Mesothelial cell of epicardium (in vitro differentiated cells): ENCODE measurements at places on chromosomes 16 and 17.
A peak's percentile ranks its signal among the peaks of the same experiment; 100 is the strongest.

- no peak for DNase-seq
These were observed 4.5 kb upstream of the NAT9 start for GRCh38 chr17:74780443-74781238.

DNA sequence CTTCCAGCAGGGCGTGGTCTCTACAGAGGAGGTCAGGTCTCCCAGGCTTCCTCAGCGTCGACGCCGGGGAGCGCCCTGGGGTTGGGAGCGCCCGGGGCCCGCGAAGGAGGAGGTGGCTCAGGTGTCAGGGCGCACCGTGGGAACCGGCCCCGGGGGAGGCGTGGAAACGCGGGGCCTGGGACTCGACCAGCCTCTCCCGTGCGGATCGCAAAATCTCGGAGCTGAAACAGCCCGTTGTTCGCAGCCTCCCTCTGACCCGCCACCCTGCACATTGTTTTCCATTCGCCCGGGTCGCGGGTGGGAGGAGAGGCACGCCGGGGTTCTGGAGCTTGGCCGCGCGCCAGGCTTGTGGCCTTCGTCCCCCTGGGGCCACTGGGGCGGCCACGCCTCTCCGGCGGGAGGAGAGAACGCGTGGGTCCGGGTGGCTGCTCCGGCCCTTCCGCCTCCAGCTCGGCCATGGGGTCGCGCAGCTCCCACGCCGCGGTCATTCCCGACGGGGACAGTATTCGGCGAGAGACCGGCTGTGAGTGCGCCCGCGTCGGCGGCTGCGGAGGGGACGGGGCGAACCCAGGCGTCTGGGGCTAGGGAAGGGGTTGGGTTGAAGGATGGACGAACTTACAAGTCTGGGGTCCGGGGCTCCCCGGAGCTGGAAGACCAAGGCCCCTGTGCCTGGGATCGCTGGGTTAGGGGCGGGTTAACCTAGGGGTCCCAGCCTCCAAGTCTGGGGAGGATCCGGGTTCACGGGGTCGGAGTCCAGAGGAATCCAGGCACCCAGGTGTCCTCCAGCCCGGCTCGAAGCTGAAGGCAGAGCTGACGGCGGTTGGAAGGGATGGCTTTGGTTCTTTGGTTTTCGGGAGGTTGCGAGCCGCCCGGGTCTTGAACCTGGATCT is at the start of gene CHP2:
CHP2 (plus strand) TSS at position 433 of the 890 bp plus-strand sequence; CDS start at position 457, 24 bp downstream.
- DNase-seq, result peak; percentile 40

- DNase-seq, result no peak
These were observed 52.4 kb downstream of the YPEL2 start for GRCh38 chr17:59383893-59384292.

DNA sequence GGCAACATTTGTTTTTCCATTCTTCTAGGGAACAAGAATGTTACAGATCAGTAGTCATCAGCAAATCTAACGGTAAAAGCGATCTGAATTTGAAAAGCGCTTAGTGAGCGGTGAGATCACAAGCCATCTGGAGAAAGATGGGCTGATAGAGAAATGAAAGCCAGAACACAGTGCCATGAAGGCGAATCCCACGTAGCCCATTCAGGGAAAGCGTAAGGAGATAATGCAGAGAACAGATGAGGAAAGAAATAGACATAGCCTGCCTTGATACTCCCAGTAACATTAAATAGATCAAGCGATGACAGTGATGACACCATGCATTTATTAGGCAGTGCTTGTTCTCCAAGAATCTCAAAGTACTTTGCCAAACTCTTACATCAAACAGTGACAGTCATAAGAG is 183.1 kb upstream of the PSMD7 start:
- DNase-seq, result no peak

GRCh38 chr17:4631836-4632580 is 9.5 kb downstream of the ALOX15 start:
- no peak for DNase-seq

GRCh38 chr17:9890124-9890523 is 14.9 kb downstream of the RCVRN start:
- no peak for DNase-seq

- DNase-seq, result no peak
These were observed 52.5 kb downstream of the FTO start for GRCh38 chr16:53756275-53756996.

DNA sequence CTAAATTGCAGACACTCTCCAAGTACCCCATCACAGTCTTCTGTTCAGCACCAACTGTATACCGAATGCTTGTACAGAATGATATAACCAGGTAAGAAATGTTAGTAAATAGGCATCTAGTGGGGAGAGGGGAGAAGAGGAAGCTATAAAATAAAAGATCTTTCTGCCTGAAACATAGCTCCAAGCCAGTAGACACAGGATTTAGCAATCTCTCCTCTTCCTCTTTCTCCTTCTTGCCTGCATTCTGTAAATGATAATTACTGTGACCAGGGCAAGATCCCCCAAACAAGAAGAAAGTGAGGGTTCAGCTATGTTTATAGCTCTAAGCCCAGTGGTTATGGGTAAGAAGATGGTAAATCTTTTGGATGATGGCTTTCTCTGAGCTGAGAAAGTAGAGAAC is 17.9 kb downstream of the ACSM3 start:
- no peak for DNase-seq

DNA sequence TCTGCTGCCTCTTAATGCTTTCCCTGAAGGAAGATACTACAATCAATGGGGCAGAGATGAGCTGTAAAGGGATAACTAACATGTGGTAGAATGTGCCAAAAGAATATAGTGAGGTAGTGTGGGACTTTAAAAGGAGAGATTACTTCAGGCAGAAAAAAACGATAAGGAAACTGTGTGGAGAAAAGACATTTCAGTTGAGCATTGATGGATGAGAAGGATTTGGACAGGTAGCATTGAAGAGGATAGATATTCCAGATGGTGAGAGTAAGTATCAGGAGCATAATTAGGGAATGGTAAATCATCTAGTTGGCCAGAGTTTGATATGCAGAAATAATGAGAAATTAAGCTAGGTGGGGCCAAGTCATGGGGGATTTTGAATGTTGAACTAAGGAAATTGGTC is 97.3 kb downstream of the NLK start:
- no peak for DNase-seq

DNA sequence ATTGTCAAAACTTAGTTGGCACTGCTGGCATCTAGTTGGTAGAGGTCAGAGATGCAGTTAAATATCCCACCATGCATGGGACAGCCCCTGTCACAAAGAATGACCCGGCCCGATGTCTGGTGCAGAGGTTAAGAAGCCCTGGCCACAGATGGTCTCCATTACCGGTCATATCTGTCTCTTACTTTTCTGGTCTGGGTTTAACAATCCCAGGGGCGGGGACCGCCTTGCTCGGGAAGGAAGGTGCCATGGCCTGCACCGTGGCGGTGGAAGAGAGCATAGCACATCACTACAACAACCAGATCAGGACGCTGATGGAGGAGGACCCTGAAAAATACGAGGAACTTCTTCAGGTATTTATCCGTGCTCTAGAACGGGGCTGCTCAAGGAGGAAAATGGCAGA is 8.1 kb downstream of the COQ7 start:
- DNase-seq, result no peak

DNA sequence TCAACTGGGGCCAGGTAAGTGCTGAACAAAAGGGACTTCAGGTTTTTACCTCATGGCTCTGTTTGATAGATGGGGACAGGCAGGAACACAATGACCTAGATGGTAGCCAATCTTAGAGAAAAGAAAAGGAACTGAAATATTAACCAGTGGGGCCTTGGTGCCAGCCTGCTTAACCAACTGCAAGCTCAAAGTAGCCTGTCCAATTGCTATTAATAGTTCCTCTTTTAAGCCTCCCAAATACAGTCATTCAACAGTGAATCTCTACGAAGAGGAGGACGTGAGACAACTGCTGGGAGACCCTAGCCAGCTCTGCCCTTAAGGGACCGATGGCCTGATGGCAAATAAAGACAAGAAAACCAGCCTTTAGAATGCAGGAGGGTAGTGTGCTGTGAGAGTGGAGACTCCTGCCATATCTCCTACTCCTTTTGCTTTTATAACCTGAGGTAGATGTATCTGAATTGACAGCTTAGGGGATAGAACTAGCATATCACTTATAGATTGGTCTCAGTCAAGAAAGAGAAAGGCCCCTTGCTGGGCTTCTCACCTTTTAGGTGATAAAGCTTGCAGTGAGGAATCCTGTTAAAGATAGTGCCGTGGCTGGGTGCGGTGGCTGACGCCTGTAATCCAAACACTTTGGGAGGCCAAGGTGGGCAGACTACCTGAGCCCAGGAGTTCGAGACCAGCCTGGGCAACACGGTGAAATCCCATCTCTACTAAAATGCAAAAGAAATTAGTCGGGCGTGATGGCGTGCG is 28.3 kb downstream of the ARSG start:
- DNase-seq, result no peak

DNA sequence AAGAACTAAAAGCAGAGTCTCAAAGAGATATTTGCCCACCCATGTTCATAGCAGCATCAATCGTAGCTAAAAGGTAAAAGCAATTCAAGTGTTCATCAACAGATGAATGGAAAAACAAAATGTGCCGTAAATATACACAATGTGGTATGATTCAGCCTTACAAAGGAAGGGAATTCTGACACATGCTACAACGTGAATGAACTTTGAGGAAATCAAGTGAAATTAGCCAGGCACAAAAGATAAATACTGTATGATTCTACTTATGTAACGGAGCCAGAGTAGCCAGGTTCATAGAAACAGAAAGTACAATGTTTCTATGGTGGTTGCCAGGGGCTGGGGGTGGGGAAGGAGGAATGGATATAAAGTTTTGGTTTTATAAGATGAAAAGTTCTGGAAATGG is 57.8 kb upstream of the IL34 start:
- DNase-seq, result no peak

- no peak for DNase-seq
These were observed 39.0 kb downstream of the SLC6A4 start for GRCh38 chr17:30196504-30196903.

GRCh38 chr16:6853565-6853964 is 479.1 kb upstream of the RBFOX1 start:
- DNase-seq, result no peak

GRCh38 chr17:65509032-65509431 is 52.4 kb downstream of the AXIN2 start:
- DNase-seq, result no peak

DNA sequence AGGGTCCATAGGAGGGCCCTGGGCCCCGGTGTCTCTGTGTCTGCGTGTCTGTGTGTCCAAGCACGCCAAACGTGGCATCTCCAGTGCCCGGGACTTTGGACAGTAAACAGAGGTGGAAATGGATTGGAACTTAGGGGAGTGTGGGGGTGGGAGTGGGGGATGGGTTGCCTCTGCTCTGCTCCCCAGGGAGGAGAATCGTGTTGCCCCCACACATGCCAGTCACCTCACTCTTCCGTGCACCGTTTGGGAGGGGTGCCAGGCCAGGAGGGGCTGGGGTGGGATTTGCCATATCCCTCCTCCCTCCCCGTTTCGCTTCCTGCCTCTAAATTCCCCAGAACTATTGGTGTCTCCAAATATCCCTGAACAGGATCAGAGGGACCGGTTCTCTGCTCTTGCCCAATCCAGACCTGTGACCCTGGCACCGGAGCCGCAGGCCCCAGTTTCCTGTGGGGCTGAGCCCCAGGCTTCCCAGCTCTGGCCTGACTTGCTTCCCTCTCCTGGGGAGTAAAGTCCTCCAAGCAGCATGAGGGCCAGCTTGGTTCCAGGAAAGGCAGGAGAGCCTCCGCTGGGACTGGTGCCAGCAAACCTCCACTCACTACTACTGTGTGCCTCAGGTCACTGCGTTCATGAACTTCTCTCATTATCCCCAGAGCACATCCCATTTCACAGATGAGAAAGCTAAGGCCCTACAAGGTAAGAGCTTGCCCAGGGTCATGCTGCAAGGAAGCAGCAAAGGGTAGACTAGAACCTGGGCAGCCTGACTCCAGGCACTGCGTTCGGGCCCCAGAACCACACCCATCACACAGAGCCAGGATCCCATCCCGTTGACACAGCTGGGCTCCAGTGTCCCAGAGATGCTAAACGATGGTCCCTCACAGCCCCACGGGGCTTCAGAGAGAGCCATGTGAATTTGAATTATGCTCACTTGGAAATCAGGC is at the start of gene ASGR1:
ASGR1 (minus strand) TSS at position 54 of the 938 bp plus-strand sequence. CDS start 807 bp downstream, outside the sequence.
- DNase-seq, result no peak

GRCh38 chr17:5405400-5405799 is 14.1 kb downstream of the NUP88 start:
- DNase-seq, result no peak

DNA sequence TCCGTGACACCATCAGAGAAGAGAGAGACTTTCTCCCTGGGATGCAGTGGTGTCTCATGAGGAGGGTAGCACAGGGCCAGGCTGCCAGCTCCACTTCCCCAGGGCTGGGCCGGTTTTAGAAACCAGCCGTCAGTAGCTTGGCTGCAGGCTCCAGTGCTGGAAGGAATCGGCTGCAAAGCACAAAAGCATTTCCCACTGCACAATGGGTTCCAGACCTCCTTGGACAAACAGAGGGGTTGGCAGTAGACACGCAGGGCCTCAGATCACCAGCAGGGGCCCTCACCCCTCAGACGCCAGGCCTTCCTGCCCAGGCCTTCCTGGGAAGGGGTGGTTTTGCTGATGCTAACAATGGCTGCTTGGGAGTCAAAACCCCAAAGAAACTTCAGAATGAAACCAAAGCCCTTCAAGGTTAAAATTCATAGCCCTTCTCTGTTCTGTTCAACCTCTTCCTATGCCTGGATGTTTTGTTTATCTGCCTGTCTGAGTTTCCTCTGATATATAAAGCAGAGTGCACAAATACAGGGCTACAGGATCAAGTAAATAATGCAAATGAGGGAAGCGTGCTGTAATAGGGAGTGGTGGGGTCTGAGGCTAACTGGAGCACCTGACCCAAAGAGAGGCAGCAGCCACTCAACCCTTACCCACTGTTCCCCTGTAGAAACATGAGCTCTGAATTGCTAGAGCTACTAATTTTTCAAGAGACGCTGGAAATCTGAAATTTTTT is 26.2 kb downstream of the TEKT5 start:
- no peak for DNase-seq

DNA sequence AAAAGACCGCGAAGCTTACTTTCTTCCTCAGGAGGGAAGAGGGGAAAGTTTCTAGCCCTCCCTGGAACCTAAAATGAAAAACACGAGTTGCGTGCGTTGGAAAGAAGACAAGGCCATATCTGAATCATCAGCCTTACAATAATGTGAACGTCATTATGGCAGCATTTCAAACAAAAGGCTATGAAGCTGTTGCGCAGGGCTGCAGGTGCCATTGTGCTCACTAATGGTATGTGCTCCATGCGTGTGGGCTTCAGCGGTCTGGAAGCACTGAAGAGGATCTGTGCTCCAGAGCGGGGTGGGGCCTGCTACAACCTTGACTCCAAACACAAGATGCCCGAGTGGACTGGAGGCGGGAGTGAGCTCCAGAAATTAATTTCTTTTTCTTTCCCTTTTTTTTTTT is 12.1 kb upstream of the CYB5B start:
- DNase-seq, result no peak

- DNase-seq, result no peak
These were observed 42.4 kb upstream of the CES5A start for GRCh38 chr16:55917373-55918160.

DNA sequence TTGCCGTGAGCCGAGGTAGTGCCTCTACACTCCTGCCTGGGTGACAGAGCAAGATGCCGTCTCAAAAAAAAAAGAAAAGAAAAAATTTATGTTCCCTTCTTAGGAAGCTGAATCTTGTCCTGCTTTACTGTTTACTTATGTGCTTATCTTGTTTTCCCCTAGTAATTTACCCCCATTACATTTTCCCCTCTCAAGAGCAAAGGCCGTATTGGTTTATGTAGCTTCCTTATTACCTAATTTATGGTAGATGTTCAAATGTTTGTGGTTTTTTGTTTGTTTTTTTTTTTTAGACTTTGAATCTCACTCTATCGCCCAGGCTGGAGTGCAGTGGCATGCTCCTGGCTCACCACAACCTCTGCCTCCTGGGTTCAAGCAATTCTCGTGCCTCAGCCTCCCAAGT is 10.3 kb upstream of the SLC52A1 start:
- DNase-seq, result no peak
